ENCODE measurements at places on chromosomes 4 and X.
A peak's percentile ranks its signal among the peaks of the same experiment; 100 is the strongest.

- no peak for DNase-seq
Observed at GRCh38 chr4:153197301-153197700, 6.9 kb upstream of the TRIM2 start.

GRCh38 chr4:108166441-108167315 is 2.1 kb downstream of the LEF1 start:
- DNase-seq: peak; percentile 44

DNA sequence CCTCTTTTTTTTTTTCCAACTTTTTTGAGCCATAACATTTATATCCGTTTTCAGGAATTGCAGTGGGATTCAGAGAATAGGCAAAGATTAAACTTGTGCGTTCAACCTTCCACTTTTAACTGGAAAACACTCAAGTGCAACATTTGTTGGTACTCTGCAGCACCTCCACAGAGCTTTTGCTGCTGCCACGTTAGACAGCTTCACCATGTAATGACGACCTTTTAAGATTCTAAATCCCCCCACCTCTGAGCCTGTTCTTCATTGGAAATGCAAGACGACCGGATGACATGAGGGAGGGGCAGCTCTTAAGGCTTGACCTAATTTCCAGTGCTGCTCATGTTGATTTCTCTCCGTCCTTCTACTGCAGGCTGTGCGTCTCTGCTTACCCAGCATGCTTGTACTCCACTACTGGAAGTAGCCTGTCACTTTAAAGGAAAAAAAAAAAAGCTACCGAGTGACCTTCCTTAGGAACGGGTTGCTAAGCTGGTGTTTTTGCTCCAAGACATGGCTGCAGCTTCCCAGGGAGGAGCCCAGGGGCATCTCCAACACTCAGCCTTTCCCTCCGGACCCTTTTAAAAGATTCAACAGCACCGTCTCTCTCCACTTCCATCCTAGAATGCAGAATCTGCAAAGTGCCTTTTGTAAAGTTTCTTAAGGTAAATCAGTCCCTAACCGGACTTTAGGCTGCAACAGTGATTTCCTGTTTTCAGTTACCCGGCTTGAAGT is at the start of gene CC2D2A:
Gene CC2D2A, plus strand, starts transcription at position 481 of the 726 bp plus-strand sequence. CDS start 6,051 bp downstream, outside the sequence.
- no peak for DNase-seq

GRCh38 chr4:185909972-185910371 is 98.0 kb upstream of the SORBS2 start:
- DNase-seq: no peak

DNA sequence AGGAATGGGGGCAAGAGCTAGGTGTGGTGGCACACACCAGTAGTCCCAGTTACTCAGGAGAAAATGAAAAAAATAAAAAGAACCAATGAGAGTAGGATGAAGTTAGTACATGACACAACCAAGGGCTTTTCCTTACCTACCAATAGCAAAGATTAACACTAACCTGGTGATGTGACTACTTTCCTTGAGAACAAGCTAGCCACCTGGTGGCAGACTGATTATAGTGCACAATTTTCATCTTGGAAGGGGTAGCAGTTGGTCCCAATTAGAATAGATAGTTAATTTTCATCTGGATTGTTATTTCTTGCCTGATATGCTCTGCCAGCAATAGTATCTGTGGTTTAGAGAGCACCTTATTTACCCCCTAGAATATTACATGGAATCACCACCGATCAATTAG is 1216.8 kb upstream of the PABPC4L start:
- no peak for DNase-seq

DNA sequence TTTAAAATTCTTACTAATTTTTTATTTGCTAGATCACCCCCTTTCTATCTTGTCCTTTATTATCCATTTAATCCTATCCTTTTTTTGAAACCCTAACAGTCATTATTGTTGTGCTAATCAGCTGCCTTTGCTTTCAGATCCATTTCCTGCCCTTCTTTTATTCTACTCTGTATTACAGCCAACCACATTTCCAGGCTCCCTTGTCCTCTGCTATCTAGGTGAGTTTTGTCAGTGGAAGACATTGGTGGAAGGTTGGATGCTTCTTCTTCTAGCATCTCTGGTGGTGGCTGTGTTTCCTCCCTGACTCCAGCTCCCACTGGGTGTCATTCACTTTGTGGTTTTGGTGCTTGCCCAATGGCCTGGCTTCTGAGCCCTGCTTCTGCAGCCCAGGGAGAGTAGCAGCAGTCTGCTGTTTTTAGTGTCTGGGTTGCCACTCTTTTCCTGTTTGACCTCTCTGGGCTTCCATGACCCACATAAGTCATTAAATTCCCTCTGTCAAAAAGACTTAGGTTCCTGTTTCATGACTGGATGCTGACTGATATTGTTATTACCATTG is 225.2 kb upstream of the PGRMC2 start:
- no peak for DNase-seq

- no peak for DNase-seq
Observed at GRCh38 chrX:124228849-124229248, 103.6 kb upstream of the TEX13D start.

DNA sequence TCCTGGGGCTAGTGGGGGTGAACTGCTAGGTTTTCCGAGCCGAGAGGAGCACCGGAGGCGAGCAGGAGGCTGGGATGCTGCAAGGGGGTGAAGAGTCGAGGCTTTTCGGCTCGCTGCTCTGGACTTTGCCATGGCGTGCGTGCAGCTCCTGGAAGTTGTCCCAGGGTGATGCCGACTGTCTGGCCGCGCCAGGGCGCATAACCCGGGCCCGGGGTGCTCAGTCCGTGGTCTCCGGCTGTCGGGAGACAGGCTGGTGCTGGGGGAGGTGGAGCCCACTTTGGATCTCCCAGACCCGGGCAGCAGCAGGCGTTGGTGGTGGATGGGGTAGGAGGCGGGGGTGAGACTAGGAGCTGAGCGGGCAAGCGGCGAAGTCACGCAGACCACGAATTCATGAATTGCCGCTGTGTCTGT is 793 bp downstream of the GRIA3 start:
- DNase-seq: no peak

- DNase-seq: no peak
Observed at GRCh38 chr4:157727163-157727562, 445.7 kb downstream of the GASK1B start.

DNA sequence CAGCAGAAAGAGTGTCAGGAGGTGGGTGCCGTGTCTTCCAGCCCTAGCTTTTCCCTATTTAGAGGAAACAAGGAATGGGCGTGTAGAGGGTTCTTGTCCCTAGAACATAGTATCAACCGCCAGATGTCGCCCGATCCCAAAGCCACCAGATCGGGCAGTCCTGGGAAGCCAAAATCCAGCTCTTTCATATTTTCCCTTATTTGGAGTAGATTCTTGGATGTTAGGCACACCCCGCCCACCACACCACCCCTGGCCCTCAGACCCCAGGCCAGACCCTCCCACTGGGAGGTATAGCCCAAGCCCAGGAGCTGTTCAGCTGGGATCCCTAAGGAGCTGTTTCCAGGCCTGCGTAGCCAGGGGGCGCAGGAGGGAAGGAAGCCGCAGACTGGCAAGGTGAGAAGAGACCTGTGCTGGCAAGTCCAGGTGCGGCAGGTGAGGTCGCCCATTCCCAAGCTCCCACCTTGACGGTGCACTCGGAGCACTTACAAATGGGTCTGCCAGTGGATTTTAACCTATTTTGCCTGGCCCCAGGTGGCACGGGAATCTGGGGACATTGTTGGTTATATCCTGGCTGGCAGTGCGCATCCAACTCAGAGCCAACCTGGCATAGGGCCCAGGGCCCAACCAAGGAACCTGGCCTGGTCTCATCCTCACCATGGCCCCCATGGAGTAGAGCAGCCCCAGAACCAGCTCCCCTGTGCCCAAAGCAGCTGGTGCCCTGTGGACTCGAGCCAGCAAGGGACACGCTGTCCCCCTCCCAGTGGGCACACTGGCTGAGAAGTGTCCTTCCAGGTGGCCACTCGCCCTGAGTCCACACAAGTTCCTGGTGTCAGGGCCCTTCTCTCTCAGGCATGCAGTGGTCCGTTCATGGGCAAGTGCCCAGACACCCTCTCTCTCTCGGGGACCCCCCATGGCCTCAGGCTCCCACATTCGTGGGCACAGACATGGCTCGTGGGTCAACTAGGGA is 811 bp downstream of the FLNA start:
- no peak for DNase-seq

- DNase-seq: no peak
Observed at GRCh38 chr4:33914386-33914785, 2329.9 kb downstream of the ARAP2 start.

GRCh38 chr4:42149004-42149403 is 3.5 kb downstream of the BEND4 start:
- no peak for DNase-seq

GRCh38 chrX:40479777-40480318 is 100.9 kb upstream of the ATP6AP2 start:
- DNase-seq: no peak

GRCh38 chr4:15385515-15385914 is 42.3 kb upstream of the C1QTNF7 start:
- no peak for DNase-seq

- no peak for DNase-seq
Observed at GRCh38 chr4:136055360-136055759, 1476.9 kb downstream of the PCDH18 start.

- DNase-seq: no peak
Observed at GRCh38 chrX:31593353-31593752, 521.5 kb upstream of the FTHL17 start.

GRCh38 chr4:154714339-154715040 is 29.3 kb upstream of the LRAT start:
- DNase-seq: no peak

GRCh38 chr4:17719106-17719505 is 62.3 kb downstream of the FAM184B start:
- no peak for DNase-seq

DNA sequence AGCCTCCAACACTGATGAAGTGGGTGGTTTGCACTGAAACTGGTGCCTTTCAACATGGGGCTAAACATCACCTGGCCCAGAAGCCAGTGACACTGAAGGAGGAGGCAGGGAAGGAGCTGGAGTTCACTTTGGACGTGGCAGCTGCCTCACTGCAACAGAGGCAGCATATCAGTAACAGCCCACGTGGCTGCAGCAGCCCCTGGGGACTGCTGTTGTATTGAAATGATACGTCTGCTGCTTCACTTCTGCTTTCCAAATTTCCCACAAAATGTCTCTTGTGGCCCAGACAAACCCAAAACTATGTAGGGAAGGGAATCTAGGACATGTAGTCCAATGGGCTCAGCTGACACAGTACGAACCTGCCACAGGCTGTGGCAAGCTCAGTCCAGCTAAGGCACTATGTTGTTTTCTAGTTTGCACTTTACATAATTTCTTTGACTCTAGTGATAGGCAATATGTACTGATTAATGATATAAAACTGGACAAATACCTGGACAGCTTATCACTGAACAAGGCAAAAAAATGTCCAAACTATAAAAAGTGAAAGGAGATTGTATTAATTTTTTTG is 84.7 kb upstream of the RAPGEF2 start:
- DNase-seq: no peak

DNA sequence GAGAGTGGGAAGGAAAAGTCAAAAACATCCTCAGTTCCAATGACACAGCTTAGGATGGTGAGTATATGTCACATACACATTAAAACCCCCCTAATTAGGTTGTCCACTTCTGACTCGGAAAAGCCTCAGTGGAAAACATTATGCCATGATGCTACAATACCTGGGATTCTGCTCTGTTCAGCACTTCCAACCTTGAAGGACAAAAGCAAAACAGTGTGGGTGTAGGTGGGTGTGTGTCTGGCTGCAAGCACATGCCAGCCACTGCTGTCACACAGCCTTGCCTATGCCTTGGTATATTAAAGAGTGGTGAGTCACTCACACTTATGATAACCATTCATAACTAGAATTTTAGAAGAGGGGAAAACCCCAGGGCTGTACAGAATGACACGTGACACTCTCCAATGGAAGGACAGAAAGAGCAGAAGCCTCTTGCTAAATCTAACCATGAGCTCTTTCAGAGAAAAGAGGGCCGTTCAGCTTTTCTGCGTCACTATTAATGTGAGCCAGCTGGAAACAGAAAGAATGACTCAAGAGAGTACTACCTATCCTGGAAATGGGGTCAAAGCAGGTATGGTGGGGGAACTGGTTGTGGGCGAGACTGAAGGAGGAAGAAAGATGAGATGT is 159.6 kb downstream of the TET2 start:
- DNase-seq: peak; percentile 37

- DNase-seq: no peak
Observed at GRCh38 chr4:107472265-107472948, 247.6 kb downstream of the PAPSS1 start.

- DNase-seq: no peak
Observed at GRCh38 chrX:114584983-114585842, 1.3 kb downstream of the HTR2C start.

DNA sequence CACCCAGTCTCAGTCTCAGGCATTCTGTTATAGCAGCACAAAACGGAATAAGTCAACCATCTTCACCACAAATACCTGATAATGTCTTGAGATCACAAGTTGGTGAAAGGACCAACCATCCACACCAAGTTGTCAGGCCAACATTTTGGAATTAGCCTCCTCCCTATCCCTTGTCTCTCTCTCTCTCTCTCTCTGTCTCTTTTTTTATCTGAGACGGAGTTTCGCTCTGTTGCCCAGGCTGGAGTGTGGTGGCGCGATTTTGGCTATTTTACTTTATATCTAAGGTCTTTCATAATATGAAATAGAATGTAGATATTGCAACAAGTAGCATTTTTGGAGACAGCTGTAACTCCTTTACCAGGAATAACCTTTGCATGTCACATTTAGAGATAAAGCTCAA is 15.7 kb downstream of the ADH1A start:
- no peak for DNase-seq

GRCh38 chr4:140297221-140297570 is 76.2 kb upstream of the SCOC start:
- DNase-seq: no peak

DNA sequence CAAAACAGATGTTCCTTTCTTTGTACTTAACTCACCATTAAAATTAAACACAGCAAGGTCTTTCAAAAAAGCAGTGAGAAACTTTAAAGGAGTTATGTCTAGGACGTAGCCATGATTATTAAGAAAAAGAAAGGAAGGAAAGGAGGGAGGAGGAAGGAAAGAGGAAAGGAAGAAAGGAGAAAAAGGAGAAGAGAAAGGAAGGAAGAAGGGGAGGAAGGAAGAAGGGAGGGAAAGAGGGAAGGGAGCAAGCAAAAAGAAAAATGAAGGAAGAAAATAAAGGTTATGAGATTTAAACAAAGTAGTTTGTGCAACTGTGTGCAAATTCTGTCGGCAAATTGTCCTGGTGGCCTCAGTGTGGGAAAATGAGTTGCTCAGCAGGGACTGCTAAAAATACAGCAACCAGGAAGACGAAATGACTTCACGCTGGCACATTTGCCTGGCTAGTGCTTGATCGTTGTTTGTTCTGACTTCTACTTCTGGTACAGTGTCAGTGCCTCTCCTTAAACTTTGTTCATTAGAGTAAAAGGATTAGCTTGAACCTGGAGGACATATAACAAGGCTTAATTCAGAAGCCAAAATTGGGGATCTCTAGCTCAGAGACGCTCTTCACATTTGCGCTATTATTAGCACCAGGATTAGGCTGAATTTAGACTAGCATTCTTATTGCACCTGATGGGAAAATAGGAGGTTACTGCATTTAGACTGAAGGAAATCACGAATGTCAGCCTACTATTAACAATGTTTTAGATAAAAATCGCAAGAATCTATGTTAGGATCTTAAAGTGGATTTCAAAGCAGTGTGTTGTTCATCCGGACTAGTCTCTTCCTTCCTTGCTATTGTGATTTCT is 81.2 kb downstream of the DCK start:
- no peak for DNase-seq

GRCh38 chr4:24640366-24640765 is 56.0 kb upstream of the DHX15 start:
- DNase-seq: no peak
